Cerebellar nuclear complex (tissue), 1 donor: ENCODE measurements at places on chromosomes 3 and 15.

DNA sequence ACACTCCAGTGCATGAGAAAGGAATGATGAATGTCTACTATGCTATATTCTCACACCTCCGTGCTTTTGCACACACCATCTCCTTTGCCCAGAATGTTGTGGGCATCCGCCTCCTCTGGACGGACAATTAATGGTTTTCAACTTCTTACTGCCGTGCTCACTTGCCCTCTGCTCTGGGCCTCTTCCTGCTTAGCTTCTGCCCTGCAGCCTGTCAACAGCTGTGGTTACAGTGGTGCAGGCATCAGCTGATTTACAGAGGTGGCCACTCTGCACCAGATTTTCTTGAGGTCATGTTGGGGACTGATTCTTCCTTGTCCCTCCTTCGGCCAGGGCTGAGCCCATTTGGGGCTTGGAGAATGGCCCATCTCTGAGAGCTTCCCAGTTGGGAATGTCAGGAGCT, 56.5 kb upstream of the TMEM115 start:
- no peak for DNase-seq

DNA sequence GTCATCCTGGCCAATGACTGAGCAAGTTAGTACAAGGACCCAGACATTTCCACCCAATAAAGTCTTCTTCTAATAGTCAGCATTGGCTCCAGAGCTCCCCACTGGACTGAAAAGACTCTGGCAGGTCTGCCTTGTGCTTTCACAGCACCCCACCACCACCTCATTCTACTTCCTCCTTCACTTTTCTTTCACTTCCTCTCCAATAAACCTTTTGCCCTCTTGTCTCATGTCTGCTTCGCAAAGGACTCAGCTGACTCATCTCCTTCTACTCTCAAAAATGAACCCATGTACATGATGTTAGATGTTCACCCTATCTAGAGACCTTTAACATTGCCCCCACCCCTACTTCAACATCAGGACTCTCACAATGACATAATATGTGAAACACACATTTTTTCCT, 181.0 kb upstream of the PPP2R3A start:
- DNase-seq = no peak

DNA sequence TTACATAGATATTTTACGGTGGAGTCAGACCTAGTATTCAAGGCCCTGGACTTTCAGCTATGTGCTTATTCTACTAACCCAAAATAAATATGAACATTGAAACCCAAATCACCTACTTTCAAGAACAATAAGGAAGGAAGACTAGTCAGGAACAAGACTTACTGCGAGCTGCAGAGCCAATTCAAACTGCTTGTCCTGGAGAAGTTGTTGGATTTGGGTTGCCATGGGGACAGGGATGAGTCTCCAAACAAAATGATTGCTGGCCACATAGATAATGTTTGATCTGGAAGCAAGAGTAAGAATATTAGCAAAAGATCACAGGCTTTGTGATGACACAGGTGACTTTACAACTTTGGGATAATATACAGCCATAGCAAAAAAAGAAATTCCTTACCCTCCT, 21.6 kb upstream of the PLA2G4F start:
- no peak for DNase-seq

DNA sequence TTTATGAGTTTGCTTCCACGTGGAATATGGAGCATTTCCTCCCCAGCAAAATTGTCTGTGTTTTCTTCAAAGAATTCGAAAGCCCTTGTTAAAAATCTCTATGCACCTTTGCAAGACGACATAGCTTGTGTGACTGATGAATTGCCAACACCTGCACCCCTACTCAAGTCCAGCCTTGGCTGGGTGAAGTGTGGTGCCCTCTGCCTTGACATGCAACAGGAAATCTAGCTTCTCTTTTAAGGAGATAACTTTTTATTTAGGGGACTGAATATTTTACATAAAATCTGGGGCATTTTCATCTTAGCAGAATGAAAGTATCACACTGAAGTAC, 647 bp downstream of the HMG20A start:
- no peak for DNase-seq

- no peak for DNase-seq
These were observed 192.2 kb downstream of the FOXP1 start for GRCh38 chr3:71391361-71391760.

- no peak for DNase-seq
These were observed 8.7 kb upstream of the YEATS2 start for GRCh38 chr3:183688874-183689273.

GRCh38 chr3:48502728-48503168, 1.2 kb downstream of the SHISA5 start:
- DNase-seq = peak; percentile 51
